Activated CD4-positive, alpha-beta T cell treated with anti-CD3 and anti-CD28 coated beads, Interleukin-2, amount 50 U/mL, for 4 hours (primary cell): ENCODE measurements at places on chromosomes 13 and 19.

- DNase-seq: no peak
Observed at GRCh38 chr19:19026299-19026971, 6.9 kb downstream of the SUGP2 start.

DNA sequence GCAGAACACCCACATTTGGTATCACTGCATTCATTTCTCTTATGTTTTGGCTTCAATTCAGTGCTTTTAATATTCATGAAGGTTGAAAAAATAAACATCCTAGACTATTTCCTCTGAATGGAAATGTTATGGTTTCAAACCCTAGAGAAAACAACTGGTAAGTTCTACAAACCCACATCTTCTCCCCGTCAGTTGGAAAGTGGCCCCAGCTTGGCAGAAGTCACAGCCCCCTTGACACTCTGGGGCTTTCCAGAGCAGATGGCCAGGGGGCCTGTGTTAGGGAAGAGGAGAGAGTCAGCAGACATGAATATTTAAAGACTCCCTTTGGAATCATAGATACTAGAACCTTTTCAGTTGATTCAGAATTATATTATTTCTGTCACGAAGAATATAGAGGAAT, 123.9 kb downstream of the SHISA2 start:
- no peak for DNase-seq

- DNase-seq: no peak
Observed at GRCh38 chr13:66927562-66927961, 302.6 kb downstream of the PCDH9 start.

DNA sequence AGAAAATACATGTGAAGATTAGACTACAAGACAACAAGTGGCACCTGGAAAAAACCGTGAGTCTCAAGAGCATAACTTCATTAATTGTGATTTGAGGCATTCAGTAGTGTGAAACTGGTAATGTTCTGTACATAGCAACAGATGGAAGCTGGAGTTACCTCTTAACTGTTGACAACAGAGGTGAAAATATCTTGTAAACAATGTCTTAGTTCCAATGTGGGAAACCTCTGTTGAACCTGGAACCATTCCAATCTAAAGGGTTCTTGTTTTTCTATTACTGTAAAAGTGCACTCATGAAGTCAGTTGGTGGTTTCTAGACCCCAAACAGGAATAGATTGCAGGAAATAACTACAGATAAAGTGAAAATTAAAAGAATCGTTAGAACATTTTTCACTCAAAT, 728.4 kb downstream of the SLITRK1 start:
- no peak for DNase-seq

DNA sequence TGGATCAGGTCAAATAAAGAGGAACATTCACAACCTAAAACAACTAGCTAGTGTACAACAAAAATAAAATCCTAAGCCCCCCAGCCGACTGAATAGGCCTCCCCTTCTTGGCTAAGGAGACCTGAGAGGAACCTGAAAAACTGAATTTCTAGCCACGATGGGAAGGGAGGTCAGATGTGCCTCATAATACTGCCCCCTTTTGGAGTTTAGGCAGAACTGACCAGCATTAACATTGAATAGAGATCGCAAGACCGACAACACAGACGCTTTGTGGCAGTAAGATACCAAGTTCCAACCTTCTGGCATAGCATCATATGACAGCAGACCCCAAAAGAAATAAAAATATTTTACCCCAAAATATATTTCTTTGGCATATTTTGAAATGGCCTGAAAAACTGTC, 15.9 kb downstream of the CBY2 start:
- no peak for DNase-seq
